ENCODE measurements at places on chromosomes 5 and 9.

DNA sequence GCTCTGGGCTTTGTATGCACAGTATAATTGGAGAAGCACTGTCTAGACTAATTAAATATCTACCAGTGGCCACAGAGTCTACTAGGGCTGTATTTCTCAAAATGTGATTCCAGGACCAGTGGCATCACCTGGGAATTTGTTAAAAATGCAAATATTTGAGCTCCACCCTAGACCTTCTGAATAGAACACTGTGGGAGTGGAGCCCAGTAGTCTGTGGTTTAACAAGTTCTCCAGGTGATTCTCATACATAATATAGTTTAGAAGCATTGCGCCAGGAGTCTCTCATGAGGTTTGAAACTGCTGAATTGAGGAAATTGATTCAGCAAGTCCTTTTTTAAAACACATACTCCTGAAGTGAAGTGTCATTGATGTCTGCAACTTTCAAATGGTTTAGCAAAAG, 74.7 kb downstream of the FCHO2 start:
- DNase-seq, result no peak

DNA sequence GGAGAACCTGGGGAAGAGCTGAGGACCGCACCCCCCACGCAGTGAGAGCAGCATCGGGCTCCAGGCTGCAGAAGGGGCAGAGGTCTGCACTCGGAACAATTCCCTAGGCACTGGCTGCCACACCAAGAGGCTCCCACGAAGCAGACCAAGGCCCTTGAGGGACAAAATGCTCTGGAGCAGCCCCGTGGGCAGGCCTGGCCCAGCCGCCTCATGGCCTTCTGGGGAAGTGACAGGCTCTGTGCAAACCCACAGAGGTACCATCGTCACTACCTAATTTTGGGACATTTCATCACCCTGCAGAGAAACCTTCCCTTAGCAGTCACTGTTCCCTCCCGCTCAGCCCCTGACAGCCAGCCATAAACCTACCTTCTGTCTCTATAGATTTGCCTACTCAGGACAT, 15.9 kb downstream of the FBXW5 start:
- no peak for DNase-seq

GRCh38 chr9:26129217-26129616, 451.0 kb upstream of the TUSC1 start:
- DNase-seq, result no peak

DNA sequence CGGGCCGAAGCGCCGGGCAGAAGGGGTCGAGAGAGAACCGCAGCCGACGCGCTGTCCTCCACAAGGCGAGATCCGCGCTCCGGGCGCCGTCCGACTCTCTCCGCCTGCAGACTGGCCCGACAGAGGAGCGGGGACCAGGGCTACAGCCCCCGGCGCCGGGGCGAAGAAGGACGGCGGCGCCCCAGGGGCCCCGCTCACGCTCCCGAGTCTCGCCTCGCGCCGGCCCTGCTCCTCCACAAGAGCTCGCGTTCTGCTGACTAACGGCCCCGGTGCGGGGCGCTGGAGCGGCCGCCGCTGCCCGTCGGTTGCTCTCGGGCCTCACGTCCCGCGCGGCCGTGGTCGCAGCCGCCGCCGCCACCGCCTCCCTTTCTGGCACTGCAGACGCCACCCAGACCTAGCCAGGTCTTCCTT, 338 bp downstream of the ABHD17B start:
- DNase-seq, result no peak

GRCh38 chr5:146283344-146283761, 55.3 kb upstream of the POU4F3 start:
- no peak for DNase-seq

DNA sequence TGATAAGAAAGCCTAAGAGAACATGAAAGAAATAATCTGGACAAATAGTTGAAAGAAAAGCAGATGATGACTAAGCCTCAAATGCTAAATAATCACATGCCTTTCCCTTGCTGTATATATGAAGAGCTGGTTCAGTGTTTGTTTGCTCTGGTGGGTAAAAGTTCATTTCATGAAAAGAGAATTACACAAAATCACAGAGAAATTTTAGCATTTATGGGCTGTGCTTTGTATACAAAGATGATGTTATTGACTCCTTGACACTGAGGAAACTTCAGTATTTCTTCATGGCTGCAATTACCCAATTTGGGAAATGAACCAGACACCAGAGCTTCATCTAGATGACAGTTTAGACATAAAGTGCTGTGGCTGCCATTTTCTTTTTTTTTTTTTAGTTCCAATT, 527.2 kb downstream of the NR2F1-AS1 start:
- DNase-seq, result no peak

GRCh38 chr5:137254119-137255090, 244.7 kb downstream of the SPOCK1 start:
- DNase-seq, result no peak

GRCh38 chr5:98341038-98342032, 432.1 kb upstream of the RGMB start:
- DNase-seq, result no peak

- no peak for DNase-seq
Observed at GRCh38 chr9:92483627-92484545, 1.6 kb upstream of the ASPN start.

DNA sequence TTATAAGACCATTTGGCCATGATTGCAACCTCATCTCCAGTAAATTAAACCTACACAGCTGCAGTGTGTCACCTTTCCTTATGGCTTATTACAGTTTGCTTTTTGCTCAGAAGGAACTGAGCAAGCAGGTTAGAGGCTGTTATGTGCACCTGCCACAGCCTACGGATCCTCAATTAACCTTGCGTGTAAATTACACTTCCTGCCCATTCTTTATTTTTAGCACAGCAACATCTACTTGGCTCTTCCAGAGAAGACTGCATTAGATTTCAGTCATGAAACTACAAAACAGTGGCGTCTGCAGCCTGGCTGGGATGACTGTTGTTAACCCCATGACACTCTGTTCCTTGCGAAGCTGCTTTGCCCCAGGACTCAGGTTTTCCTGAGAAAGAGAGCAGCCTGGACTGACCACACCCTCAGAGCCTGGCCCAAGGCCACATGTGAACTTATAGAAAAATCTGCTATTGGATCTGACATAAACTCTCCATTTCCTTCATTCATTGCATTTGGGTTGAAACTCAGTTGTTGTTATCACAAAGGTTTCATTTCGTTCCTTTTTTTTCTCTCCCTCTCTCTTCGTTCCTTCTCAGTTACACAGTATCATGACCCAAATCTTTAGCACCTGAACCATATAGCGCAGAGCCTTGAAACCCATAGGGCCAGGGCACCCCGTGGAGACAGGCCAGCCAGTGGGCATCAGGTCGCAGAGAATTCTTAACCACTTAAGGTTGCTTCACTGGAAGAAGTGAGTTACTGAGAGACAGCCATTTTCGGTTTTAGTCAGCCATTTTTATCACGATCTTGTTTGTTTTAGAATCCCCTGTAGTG, 138.6 kb downstream of the PALM2AKAP2 start:
- DNase-seq, result no peak

- no peak for DNase-seq
Observed at GRCh38 chr5:56740868-56741267, 74.5 kb upstream of the MAP3K1 start.

- DNase-seq, result no peak
Observed at GRCh38 chr5:156164306-156164705, 162.7 kb upstream of the SGCD start.

DNA sequence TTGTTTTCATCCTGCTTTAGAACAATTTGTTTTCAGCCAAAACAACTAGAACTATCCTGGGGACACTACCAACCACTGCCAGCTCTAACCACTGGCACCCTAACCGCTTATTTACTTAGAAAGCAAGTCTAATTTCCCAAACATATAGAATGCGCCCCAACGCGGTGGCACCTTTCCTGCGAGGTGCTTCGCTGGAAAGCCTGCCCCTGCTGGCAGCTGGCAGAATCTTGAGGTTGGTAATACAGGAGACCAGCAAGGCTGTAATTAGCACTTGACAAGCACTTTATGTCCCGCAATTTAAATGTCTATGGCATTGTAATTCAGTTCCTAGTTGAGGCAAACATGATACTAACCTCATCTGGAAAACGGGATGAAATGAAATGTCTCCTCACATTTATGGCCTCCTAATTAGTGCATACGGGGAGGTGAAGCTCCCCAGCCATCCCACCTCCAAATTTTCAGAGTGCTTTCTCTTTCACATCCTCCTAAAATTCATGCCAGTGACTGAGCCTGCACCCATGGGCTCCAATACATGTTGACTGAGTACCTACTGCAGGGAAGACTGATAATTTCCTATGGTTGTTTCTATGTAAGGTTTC, 30.4 kb downstream of the GABBR2 start:
- DNase-seq, result no peak

DNA sequence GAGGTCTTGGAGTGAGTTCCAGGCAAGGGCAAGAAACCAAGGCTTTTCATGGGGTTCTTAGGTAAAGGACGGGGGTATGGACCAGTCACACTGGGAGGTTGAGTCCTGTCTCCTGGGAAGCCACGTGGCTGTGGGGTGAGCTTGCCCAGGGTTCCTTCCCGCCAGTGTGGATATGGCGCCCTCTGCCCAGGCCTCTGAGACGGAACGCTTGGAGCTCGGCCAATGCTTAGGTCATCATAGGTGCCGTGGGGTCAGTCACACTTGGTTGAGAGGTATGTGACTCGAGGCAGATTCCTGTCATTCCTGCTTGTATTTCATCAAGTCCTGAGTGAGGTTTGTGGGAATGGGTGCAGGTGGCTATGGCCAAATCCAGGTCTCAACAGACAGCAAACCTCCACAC, 46.2 kb downstream of the TENT4A start:
- DNase-seq, result no peak

GRCh38 chr5:55917402-55918086, 66.4 kb downstream of the IL31RA start:
- DNase-seq, result no peak

DNA sequence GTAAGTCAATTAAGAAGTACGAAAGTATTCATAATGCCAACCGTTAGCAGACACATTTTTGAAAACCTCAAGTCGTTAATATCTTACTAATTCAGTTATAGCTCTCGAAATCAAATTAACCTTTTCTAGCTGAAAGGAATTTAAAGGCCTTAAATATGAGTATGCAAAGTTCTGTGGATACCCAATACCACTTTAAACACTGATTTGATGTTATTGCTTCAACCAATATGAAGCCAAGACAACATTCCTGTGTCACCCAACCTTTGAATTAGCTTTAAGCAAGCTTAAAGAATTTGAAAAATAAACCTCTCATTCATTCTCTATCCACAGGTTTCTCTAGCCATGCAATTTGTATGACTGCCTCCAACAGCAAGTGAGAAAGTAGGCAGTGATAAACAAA, 204.5 kb downstream of the MCTP1 start:
- DNase-seq, result no peak
